ENCODE measurements at places on chromosomes 3 and 15.

GRCh38 chr15:52789601-52790168 lies 451 bp downstream of the ONECUT1 start:
- DNase-seq: no peak

GRCh38 chr3:119087799-119088198 lies 53.2 kb upstream of the IGSF11 start:
- DNase-seq: no peak

DNA sequence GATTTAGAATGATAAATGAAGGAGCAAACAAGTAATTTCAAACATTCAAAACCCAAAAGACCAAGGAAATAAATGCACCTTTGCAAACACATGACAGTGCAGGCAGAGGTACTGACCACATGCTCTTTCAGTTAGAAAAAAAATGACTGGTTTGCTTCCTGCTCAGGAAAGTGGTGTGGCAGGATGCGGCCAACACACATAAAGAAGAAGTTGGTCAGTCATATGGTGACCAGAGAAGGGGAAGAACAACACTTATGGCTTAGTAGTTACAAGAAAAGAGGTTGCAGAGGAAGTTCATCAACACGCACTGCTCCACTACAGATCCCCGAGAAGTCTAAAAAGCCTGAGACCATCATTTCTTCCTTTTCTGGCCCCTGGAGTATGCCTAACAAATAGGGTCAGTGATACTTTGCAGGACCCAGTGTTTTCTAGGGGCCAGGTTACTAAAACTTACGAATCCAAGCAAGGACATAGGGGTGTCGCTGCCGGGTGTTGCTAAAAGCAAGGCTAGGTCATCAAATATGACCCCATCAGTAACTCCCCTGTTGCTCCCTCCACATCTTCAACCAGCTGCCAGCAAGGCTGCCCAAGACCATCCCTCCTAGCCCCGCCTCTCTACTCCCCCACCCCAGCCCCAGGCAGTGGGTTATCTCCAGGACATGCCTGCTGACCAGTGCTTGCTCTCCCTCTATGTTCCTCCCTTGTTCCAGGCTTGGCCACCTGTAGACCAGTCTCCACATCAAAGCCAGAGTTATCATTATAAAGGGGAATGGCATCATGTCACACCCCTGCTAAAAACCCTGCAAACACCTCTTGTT lies 11.2 kb downstream of the ATP8B4 start:
- DNase-seq: peak; percentile 49

DNA sequence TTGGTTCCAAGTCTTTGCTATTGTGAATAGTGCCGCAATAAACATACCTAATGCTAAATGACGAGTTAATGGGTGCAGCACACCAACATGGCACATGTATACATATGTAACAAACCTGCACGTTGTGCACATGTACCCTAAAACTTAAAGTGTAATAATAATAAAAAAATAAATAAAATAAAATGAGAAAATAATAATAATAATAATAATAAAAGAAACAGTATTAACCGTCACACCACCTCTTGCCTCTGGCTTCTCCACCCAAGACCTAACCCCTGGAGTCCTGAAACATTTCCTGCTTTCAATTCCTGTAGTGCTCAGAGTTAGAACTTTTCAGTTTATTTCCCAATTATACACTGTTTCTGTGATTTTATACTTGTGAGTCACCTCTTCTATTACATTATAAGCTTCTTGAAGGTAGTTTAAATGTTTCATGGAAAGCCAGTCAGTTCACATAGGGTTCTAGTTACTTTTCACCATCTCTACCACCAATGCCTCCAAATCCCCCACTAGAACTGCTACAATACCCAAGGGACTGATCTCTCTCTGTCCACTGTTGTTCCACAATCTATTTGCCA lies 18.4 kb upstream of the GHSR start:
- no peak for DNase-seq

- no peak for DNase-seq
These were observed 671.9 kb upstream of the CBLB start for GRCh38 chr3:106540743-106541142.

DNA sequence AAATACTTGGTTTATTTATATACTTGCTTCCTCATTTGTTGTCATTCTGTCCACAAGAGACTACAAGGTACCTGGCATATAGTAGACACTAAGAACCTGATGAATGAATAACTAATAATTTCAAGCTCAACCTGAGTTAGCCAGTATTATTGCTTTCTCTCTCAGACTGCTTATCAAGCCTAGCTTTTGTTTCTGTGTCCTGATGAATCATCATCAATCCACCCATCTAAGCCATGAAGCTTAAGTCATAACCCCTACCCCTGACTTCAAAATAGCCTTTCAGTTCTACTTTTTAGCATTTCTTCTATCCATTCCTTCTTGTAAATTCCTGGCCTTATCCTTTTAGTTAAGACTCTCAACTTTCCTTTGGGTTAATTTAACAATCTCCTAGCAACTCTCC lies 420.8 kb downstream of the EPHA6 start:
- DNase-seq: no peak

DNA sequence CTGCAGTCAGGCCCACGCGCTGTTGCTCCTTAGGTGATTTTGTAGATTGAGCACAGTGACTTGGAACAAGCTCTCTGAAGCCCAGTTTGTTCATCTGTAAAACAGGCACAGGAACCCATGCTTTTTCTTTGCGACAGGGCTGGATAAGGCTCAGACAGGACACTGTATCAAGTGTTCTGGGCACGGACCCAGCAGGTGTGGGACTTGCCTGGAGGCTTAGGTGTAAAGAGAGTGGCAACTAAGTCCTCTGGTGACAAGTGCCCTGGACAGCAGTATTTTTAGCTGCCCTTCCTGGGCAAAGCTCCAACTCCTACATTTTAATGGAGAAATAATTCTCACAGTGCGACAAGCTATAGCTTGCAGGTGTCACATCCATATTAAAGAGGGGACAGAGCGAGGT lies 32.2 kb downstream of the CD276 start:
- DNase-seq: no peak

DNA sequence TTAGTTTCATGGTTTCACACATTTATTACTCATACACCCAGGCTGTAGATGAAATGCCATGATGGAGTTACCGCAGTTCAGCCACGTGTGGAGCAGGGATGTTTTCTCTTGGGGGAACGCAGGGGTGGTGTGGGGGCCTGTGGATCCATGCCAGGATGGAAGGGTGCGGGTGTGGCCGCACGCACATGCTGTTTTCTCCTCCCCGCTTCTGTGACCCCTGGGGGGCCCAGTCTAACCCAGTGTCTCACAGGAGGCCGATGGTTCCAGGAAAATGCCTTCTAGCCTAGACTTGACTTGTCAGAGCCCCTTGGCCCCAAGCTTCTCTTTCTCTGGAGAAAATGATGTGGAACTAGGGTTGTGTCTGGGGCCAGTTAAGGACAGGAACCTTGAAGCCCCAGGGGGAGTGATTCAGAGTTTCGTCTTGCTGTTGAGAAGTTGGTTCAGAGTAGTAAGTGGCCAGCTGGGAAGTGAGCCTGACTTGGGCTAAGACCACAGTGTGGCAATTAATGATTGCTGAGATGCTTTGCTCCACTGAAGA lies 240.4 kb upstream of the BHLHE40 start:
- no peak for DNase-seq
